ENCODE measurements at places on chromosomes 13 and 19.

DNA sequence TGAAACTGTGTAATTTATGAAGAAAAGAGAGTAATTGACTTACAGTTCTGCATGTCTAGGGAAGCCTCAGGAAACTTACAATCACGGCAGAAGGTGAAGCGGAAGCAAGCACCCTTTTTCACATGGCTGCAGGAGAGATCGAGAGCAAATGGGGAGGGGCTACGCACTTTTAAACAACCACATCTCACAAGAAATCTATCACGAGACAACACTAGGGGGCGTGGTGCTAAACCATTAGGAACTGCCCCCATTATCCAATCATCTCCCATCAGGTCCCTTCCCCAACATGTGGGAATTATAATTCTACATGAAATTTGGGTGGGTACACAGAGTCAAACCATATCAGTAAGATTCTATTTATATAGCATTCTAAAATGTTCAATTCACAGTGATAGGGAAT lies 114.8 kb upstream of the TRPC4 start:
- no peak for DNase-seq

DNA sequence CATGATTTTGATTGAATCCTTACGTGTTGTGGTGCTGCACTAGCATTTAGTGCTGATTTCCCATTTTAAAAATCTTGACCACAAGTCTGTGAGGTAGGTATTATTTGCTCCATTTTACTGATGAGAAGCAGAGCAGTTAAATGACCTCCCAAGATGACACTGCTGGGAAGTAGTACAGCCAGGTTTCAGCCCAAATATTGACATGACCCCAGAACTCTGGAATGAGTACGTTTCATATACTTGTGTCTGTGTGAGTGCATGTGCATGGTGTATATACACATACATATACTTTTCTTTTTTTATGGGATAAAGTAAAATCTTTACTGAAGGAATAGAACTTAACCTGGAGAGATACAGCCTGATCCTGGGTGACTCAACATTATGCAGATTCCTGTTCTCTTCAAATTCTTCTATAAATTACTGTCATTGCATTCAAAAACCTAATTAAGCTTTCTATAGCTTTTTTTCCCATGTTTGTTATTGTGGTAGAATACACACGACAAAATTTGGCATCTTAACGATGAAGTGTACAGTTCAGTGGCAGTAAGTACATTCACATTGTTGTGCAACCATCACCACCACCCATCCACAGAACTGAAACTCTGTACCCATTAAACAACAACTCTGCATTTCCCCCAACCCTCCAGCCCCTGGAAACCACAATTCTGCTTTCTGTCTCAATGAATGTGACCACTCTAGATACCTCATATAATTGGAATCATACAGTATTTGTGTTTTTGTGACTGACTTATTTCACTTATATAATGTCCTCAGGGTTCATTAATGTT lies 311.9 kb downstream of the MTUS2 start:
- DNase-seq = no peak

GRCh38 chr19:11291991-11292390 lies 4.0 kb upstream of the TSPAN16 start:
- no peak for DNase-seq

DNA sequence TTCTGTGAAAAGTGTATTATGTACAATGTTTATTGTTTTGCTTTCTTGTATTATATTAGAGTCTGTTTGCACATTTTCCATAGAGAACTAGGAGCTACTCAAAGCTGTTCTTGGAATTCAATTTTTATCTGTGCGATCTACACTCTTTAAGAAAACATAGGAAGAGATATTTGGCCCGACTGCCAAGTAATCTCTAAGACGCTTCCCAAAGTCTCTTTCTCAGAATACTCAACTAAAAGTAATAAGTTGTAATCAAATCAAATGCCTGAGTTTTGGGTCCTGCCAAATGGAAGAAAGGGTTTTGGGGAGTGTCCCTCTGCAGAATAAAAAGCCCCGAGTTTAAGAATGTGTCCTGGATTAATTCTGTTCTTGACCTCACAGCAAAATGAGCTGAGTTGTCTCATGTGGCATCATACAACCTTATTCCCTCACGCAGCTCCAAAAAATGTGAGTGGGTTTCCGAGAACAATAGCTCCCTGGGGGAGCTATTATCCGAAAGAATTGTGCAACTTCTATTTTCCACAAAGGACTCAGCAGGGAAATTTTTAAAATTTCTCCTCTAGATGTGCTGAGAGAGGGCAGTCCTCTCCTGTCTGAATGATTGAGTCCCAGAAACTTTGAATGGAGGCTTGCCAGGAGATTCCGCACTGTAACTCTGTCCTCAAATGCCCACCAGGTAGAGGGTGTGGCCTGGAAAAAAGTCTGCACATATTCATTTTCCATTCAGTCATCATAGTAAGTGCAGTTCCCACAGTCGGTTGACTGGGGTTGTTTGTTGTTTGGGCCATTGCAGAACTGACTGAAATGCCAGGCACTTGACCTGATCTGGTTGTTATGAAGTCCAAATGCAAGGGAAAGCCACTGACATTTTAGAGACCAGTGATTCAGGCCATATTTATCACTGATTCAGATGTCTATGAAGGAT lies 280.0 kb upstream of the SOX21 start:
- peak; percentile 1 for DNase-seq

GRCh38 chr13:59710996-59711701 lies 452.6 kb downstream of the DIAPH3 start:
- no peak for DNase-seq
